ENCODE measurements at places on chromosomes 4 and X. TPM values are rescaled to one million over a fixed set of nuclear protein-coding genes. Genes with fewer than 3 reads are reported as not detected.

DNA sequence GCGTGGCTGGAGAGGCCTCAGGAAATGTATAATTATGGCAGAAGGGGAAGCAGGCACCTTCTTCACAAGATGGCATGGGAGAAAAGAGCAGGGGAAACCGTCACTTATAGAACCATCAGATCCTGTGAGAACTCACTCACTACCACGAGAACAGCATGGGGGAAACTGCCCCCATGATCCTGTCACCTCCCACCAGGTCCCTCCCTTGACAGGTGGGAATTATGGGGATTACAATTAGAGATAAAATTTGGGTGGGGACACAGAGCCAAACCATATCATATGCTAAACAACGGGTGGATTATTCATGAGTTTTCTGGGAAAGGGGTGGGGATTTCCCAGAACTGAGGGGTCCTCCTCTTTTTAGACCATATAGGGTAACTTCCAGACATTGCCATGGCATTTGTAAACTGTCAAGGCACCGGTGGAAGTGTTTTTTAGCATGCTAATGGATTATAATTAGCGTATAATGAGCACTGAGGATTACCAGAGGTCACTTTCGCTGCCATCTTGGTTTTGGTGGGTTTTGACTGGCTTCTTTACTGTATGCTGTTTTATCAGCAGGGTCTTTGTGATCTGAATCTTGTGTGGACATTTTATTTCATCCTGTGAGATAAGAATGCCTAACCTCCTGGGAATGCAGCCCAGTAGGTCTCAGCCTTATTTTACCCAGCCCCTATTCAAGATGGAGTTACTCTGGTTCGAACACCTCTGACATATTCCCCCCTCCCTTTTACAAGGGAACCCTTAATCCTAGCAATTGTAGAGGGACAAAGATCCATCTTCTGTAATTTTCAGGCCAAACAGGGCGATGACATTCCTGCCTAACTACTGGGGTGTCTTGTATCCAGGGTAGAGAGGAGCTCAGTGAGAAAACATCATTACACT lies 27.6 kb upstream of the ZNF81 start:
- no peak for DNase-seq

DNA sequence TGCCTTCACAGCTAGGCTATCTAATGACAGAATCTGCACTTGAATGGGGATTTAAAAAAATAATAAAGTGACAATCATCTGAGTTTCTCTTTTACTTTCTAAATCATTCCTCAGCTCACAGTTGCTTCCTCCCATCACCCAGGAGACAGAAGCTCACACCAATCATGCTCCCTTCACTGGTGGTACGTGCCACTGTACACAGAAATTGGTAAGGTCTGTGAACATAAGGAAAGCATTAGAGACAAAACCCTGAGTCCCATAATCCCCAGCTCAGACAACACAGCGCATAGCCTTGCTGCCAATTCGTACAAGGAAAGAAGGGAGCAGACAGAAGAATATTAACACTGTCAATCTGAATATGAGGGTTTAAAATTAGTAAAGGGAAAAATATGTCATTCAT lies 133.1 kb downstream of the IDS start:
- DNase-seq = no peak

GRCh38 chrX:109739625-109740432 lies 6.8 kb upstream of the ACSL4 start:
- DNase-seq = no peak

Gene CXCL10
- total RNA-seq = not detected

DNA sequence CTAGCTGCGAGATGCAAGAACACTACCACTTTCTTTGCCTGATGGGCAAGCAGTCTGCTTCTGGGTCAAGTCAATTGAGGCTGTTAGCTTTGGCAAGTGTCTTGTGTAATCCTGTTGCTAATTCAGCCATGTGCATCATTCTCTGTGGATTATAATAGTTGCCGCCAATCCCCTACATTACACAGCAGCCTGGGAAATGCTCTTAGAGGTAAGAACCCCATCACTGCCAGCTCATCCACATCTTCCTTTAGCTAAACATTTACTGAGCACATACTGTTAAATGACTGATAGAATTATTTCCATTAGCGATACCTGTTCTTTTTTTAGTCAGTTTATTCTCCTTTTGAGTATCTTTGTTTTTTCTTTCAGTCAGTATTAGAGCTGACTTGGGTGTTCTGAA lies 116.2 kb downstream of the CBR4 start:
- DNase-seq = no peak

- DNase-seq = no peak
Observed at GRCh38 chrX:107861056-107861455, 35.4 kb downstream of the MID2 start.

- DNase-seq = no peak
Observed at GRCh38 chrX:68896581-68896980, 67.8 kb downstream of the EFNB1 start.

Gene ZFP42
- total RNA-seq = not detected

Gene RPGR
- total RNA-seq = 21.5 TPM

Gene INTS6L
- total RNA-seq = 30.4 TPM

DNA sequence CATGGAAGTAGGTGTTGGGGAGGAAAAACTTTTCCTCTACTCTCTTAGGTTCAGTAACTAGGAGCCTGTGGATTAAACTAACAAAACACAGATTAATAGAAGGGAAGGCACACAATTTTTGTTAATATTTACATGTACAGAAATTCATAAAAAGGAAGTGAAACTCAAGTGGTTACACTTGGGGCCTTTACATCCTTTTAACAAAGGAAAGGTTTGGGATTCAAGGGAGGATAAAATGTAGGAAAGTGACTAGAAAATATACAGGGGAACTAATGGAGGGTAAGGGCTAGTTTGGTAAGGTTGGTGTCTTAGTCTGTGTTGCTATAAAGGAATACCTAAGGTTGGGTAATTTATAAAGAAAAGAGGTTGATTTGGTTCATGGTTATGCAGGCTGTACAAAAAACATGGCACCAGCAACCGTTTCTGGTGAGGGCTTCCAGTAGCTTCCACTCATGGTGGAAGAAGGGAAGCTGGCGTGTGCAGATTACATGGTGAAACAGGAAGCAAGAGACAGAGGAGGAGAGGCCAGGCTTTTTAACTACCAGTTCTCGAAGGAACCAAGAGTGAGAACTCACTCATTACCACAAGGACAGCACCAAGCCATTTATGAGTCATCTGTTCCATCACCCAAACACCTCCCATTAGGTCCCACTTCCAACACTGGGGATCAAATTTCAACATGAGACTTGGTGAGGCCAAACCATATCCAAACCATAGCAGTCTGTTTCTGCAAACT lies 124.4 kb downstream of the CHRDL1 start:
- no peak for DNase-seq

All from T-cell (primary cell).